Fibroblast of mammary gland (primary cell): ENCODE measurements at places on chromosomes 6 and 20.
A peak's percentile ranks its signal among the peaks of the same experiment; 100 is the strongest.

DNA sequence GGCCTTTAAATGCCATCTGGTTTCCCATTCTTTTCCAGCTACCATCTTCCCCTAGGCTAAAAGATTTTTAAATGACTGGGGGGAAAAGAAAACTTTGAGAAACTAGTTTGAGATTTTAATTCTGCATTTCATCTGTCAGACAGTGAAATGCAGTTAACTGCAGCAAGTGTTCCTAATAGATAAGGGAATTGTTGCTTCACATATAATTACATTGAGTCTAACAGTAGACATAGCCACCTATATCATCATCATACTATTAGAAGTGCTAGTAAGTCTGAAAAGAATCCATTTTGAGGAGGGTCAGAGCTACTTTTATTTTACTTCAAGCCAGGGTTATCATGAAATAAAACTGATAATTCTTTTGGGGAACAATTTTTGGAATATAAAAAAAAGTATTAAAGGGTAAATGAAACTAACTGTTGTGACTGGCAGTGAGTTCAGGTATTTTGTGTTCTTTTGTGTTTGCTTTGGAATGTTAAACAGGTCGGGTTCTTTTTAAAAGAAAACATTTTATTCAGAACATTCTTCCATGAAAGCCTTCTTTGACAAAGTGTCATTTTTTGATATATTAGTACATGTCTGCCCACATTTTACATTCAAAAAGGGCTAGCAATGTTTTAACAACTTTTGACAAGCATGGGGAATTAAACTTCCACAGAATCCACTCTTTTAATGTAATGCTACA, 170.1 kb downstream of the HS3ST5 start:
- no peak for DNase-seq

DNA sequence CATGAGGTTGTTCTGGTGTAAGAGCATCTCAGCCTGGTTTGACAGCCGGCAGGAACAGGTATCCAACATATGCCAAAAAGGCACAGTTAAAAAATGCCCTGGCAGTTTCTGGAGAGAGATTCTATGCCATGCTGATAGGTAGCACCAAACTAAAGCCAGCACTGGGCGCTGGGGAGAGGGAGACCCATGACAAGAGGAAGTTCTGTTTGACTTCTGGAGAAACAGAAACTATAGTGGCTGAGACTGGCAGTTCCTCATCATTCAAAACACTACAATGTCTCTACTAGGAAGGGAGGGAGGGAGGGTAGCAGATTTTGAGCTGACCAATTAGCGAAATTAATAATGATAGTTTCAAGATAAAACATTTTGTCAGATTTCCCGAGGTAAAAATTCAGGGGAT, 174.1 kb downstream of the ADAT2 start:
- DNase-seq = no peak

DNA sequence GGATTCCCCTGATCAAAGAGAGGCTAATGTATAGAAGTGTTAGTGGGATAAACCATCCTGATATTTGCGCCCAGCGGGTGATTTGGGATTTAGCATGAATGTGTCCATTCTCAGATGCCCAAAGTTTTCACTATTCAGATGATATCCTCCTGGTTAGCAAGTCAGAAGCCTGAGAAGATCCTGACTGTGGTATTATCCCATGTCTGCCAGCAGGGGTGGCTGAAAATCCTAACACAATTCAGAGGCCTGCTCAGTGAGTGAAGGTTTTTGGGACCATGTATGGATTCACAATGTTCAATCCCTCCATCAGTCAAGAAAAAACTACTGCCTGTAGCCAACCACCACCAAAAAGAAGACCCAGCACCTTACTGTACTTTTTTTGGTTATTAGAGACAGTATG, 34.1 kb upstream of the SPACA1 start:
- DNase-seq = no peak

- DNase-seq = no peak
Observed at GRCh38 chr6:13725570-13725969, 13.9 kb upstream of the RANBP9 start.

- no peak for DNase-seq
Observed at GRCh38 chr20:62011403-62011790, 54.3 kb downstream of the TAF4 start.

DNA sequence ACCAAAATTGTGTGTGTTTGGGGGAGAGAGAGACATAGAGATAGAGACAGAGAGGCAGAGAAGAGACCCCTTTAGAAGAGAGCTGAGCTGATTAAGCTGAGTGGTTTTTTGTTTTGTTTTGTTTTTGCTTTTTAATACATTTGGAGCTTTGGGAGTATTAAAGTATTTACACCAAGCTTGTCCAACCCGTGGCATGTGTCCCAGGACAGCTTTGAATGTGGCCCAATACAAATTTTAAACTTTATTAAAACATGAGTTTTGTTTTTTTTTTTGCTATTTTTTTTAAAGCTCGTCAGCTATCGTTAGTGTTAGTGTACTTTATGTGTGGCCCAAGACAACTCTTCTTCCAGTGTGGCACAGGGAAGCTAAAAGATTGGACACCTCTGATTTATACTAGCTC, 56.0 kb downstream of the MRAP2 start:
- DNase-seq = no peak

DNA sequence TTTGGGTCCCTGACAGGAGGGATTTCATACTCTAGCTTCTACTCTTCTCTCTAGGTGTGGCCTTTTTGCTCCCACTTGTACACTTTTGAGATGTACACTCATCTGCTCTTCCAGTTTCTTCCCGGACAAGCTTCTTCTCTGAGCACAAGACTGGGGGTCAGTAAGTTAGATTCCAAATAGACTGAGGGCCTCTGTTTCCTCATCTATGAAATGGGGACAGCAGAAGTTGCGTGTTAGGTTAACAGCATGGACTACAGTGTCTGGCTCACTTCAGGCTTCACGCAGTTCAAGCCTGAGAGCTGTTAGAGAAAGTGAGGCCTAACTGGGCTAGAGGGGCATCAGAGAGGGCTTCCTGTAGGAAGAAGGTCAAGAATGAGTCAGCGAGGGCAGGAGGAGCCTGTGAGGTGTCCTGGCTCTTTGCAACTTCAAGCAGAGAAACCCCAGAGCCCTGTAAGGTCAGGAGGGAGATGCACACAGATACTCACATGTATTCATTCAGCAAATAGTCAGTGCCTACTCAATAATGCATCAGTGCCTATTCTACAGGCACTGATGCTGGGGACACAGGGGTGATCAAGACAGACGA, 20.6 kb downstream of the XKR7 start:
- DNase-seq = no peak

DNA sequence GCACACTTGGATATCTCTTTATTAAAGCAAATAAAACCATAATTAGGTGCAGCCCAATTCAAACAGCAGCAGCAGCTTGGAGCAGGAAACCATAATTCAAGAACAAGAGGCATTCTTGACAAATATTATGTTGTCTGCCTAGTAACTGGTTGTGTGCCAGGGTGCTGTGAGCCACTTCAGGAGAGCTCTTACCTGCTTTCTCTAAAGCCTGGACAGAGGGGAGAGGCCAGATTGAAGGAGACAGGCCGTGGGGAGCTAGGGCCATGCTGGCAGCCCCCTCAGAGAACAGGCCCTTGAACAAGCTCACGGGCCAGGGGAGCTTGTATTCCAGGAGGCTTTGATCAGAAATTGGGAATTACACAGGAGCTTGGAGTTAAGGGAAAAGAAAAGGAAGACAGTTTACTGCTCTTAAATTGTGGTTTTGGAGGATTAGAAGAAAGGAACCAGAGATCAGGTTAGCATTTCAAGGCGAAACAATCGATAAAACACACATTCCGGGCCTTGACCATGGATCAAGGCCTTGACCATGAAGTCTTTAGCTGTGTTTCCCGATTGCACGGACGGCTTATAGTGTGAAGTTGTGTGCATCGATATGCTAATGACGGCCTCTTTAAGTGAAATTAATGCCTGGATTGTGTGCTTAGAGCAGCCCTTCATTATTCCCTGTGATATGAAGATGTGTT, 69.8 kb upstream of the NKX2-2 start:
- no peak for DNase-seq

DNA sequence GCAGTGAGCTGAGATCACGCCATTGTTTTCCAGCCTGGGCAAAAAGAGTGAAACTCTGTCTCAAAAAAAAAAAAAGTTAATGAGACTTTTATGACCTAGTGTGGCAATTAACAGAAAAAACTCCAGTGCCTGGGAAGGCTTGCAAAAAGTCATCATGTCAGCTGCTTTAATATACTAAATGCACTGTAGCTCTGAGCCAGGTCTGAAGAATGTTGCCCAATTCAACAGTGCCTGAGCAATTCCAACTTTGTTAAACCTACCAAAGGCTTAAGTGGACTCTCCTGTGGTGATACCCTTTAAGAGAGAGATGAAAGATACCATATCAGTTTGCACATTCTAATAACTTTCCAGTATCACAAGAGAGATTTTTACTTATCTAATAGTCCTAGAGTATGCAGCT, 6.5 kb upstream of the ROS1 start:
- no peak for DNase-seq

DNA sequence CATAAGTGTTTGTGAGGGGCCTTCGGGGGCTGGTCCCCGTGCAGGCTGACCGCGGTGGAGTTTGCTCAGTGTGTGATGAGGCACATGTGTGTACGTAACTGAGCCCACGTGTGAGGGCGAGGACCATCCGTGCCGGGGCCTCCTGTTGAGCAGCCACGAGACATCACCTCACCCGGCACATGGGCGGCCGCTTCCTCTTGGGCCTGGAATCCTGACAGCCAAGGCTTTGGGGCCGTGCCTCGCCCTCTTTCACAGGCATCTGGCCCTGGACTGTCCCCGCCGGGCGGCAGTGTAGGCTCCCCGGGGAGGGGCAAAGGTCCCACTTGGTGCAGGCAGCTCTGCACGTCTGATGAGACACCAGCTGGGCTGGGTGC, 202.3 kb downstream of the DLL1 start:
- DNase-seq = no peak

- no peak for DNase-seq
Observed at GRCh38 chr6:54959820-54960219, 113.2 kb downstream of the FAM83B start.

DNA sequence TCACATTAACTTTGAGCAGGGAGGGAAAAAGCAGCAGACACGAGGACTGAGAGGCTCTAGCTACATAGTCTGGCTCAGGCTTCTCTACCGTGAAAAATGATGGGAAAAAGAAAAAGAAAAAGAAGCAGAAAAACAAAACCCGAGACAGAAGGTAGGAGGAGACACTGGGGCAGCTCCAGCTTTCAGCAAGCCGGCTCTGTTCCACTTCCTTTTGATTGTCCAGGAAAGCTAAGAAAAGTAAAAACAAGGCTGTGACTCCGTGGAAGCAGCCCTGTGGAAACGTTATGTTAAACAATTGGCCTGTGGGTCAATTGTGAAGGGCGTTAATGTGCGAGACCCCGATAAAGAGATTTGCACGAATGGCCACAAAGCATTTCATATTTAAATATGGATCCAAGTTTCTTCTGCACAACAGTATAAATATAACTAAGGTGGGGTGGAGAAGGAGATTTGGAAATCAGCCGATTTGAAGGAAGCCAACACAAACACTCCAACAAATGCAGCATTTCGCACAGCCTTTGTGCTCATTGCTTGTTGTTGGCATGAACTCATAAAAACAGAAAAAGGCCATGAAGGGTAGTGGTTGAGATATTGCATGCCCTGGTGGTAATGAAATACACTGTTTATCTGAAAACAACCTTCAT, 236.9 kb upstream of the JAG1 start:
- DNase-seq = no peak

DNA sequence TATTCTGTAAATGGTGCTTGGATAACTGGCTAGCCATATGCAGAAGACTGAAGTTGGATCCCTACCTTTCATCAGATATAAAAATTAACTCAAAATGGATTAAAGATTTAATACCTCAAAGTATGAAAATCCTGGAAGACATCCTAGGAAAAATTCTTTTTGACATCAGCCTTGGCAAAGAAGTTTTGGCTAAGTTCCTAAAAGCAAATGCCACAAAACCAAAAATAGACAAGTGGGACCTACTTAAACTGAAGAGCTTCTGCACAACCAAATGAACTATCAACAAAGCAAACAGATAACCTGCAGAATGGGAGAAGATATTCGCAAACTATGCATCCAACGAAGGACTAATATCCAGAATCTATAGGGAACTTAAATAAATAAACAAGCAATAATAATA, 60.3 kb upstream of the RIPPLY2 start:
- DNase-seq = no peak

GRCh38 chr20:6014957-6015356, 38.9 kb downstream of the LRRN4 start:
- DNase-seq = no peak

DNA sequence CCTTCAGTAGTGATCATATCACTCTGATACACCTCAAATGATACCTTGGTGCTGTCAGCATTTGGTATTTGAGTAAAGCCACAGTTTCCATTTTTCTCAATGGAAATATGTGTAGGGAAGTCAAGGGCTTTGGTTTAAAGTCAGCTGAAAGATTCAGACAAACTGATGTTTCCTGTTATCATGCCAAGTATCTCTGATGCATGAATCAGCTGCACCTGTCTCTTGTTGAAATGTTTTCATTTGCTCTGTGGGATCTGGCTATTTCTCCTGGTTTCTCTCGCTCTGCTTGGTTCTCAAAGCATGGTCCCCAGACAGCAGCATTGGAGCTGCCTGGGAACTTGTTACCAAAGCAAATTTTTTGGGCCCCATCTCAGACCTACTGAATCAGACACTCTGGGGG, 23.5 kb downstream of the ZFP64 start:
- DNase-seq = no peak

- no peak for DNase-seq
Observed at GRCh38 chr20:51091406-51092195, 68.7 kb upstream of the KCNG1 start.

- peak; percentile 37 for DNase-seq
Observed at GRCh38 chr6:140567466-140567865, 1193.0 kb upstream of the CITED2 start.

GRCh38 chr6:42316981-42317380, 99.3 kb upstream of the MRPS10 start:
- DNase-seq = no peak

DNA sequence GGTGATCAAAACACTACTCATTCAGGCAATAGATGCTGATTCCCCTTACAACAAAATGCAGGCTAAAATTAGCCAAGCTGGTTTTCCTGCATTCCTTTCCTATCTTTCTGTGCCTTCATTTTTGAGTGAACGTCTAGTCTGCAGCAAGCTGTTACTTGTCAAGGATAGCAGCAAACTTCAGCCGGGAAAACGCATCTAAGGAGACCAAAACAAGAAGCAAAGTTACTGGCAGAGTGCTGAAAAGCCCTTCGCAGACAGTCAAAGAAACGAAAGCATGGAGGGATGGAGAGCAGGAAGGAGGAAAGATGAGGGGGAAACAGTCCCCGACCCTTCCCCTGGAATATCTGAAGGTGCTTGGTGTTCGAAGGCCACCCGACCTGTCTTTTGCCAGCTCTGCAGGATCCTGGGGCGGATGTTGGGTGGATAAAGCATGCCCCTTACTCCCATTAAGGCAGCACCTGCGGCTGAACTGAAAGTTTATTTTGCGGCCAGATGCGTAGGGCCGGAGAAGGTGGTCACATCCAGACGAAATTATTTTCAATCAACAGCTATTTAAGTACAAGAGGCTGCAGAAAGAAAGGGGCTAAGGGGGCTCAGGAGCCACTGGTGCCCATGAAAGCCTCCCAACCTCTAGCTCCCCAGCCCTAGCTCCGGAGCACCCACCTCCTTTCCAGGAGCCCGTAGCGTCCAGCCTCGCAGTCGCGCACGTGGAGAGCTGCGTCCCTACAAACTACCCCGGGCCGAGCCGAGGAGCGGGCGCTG, 538 bp downstream of the FERMT1 start:
- DNase-seq = peak; percentile 18
